ENCODE measurements at places on chromosomes 1 and 21. TPM values are rescaled to one million over a fixed set of nuclear protein-coding genes. Genes with fewer than 3 reads are reported as not detected.

C1orf185 gene
- not detected for total RNA-seq

ARMH1 gene
- total RNA-seq: not detected

DNA sequence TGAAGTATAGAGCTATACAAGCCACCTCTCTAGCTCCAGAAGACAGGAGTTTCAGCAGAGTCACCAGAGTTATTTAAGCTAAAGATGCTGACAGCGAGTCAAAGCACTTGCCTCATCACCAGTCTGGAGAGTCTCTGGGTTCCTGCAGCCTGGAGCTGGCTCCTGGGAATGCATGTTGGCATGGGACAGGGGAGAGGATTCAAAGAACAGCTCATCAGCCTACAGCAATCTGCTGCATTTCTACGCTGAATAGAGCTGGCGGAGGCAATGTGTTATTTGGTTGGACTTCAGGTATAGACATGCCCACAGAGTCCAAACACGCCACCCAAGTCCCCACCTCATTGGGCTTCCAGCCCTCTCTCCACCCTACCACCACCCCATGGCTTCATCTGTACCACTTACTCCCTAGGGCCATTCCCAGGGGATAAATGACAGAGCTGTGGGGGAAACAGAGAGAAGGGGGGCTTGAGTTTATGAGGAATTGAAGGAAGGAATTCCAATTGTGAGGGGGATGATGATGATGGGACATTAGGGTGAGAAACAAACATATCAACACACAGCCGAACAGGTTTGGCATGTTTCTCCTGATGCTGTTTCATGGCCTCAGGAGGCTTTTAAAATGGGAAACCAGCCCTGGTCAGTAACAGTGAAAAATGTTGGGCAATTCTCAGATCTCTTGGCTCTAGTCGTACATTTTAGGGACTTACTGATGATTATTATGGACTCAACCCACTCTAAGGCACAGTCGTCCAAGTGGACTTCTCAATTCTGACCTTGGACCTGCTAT, 58.4 kb downstream of the PLEKHA6 start:
- H3K4me1 ChIP-seq: peaks cover 36% of the 10 kb centered on the region
- no peak overlapping the region for H3K27ac ChIP-seq
- no peaks in the 10 kb centered on the region for H3K36me3 ChIP-seq
- H3K27me3 ChIP-seq: no peaks in the 10 kb centered on the region
- no peak overlapping the region for H3K4me3 ChIP-seq

- H3K4me1 ChIP-seq: no peaks in the 10 kb centered on the region
- DNase-seq: no peak
- no peak overlapping the region for H3K4me3 ChIP-seq
Observed at GRCh38 chr1:171581766-171582165, 40.3 kb upstream of the MYOCOS start.

- H3K27ac ChIP-seq: no peak overlapping the region
- no peaks in the 10 kb centered on the region for H3K4me1 ChIP-seq
- H3K4me3 ChIP-seq: no peak overlapping the region
- no peaks in the 10 kb centered on the region for H3K36me3 ChIP-seq
- no peaks in the 10 kb centered on the region for H3K27me3 ChIP-seq
Observed at GRCh38 chr1:198649968-198650338, 11.1 kb downstream of the PTPRC start.

- no peak overlapping the region for H3K4me3 ChIP-seq
- DNase-seq: no peak
- peaks cover 11% of the 10 kb centered on the region for H3K4me1 ChIP-seq
- no peaks in the 10 kb centered on the region for H3K27me3 ChIP-seq
Observed at GRCh38 chr1:204503913-204504519, 9.4 kb upstream of the PIK3C2B start.

DNA sequence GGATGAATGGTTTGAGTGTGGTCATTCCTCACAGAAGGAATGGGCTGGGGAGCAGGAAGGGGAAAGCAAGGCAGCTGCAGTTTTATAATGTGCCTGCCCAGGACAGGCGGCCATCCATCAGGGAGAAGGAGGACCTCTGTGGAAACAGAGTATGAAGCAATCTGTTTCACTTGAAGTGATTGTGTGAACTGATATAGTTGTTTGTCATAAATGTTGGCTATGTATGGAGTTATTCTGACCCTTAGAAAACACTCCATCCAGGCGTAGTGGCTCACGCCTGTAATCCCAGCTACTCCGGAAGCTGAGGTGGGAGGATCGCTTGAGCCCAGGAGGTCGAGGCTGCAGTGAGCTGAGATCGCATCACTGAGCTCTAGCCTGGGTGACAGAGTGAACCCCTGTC, 46.5 kb downstream of the NENF start:
- H3K27me3 ChIP-seq: no peaks in the 10 kb centered on the region
- DNase-seq: no peak
- H3K36me3 ChIP-seq: no peaks in the 10 kb centered on the region
- H3K27ac ChIP-seq: no peak overlapping the region
- no peak overlapping the region for H3K4me3 ChIP-seq

DNA sequence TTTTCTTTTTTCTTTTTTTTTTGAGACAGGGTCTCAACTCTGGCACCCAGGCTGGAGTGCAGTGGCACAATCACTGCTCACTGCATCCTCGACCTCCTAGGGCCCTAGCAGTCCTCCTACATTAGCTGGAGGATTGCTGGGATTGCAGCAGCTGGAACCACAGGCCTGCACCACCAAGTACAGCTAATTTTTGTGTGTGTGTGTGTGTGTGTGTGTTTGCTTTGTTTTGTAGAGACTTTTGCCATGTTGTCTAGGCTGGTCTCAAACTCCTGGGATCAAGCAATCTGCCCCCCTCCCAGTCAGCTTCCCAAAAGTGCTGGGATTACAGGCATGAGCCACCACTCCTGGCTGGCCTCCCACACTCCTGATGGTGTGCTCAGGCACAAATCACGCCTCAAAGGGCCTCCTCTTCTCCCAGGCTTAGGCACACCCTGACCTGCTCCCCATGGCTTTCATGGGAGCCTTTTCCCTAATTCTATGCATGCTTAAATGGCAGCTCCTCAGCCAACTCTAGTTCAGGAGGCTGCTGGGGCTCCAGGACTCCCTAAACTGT, 9.4 kb downstream of the FAM229A start:
- H3K4me3 ChIP-seq: no peak overlapping the region
- no peaks in the 10 kb centered on the region for H3K36me3 ChIP-seq
- no peaks in the 10 kb centered on the region for H3K27me3 ChIP-seq
- H3K4me1 ChIP-seq: peaks cover 23% of the 10 kb centered on the region
- peak; percentile 45 for DNase-seq

GRCh38 chr1:76229279-76230005, 154.9 kb downstream of the ST6GALNAC3 start:
- H3K27ac ChIP-seq: no peak overlapping the region
- DNase-seq: no peak
- no peak overlapping the region for H3K4me3 ChIP-seq
- no peaks in the 10 kb centered on the region for H3K36me3 ChIP-seq
- H3K27me3 ChIP-seq: no peaks in the 10 kb centered on the region

Data from SJCRH30 (cell line).